ENCODE measurements at places on chromosomes 3 and 15.

DNA sequence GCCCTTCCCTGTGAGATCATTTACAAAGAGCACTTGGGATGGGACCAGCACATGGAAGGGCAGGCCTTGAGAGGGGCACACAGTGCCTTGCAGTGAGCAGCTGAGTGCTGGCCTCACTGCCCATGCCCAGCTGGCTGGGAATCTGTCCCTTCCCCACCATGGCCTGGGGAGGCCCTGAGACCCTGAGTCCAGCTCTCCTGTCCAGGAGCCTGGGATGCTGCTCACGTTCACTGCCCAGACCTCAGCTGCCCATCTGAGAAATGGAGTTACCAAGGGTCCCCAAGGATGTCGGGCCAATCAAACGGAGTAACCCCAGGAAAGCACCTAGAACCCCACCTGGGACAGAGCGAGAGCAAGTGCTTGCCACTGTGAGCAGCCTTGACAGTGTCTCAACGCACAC lies 35.6 kb downstream of the WNT7A start:
- no peak for DNase-seq

DNA sequence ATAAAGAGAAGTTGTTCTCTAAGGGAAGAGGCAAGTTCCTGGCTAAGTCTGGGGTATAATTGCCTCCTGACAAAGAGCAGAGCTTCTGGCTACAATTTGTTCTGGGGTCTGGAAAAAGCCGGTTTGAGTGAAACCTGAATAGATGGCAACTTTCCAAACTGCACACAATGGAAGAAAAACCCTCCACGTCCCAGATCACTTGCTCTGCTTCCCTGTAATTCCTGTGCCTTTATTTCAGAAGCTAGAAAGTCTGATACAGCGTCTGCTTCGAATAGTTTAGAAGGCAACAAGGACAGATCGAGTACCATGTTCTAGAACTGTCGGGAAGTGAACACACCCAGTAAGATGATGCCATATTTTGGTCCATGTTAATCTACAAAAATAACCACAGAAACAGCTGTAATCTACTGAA lies 1.6 kb upstream of the WDR82 start:
- no peak for DNase-seq

- no peak for DNase-seq
Measured at GRCh38 chr3:18018491-18019160, 276.2 kb upstream of the TBC1D5 start.

DNA sequence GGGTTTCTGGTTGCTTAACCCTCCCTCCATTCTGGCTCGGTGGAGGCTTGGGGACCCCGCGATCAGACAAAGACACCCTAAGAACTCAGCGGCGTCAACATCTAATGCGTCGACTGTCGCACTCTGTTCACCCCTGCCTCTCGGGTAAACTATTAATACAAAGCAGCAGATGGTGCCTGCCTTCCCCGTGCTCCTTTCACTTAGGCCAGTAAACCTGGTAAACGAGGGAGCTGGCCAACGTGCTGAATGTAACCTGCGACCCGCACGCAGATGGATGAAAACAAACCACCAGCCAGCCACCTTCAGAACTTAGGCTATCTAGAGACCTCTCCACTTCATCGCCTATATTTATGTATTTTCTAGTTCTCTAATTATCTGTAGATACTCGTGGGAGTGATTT lies 848 bp upstream of the CADPS start:
- DNase-seq, result peak; percentile 5

- DNase-seq, result no peak
Measured at GRCh38 chr3:26229801-26230200, 392.8 kb upstream of the LRRC3B start.

GRCh38 chr3:15743587-15744009 lies 54.2 kb downstream of the ANKRD28 start:
- no peak for DNase-seq

DNA sequence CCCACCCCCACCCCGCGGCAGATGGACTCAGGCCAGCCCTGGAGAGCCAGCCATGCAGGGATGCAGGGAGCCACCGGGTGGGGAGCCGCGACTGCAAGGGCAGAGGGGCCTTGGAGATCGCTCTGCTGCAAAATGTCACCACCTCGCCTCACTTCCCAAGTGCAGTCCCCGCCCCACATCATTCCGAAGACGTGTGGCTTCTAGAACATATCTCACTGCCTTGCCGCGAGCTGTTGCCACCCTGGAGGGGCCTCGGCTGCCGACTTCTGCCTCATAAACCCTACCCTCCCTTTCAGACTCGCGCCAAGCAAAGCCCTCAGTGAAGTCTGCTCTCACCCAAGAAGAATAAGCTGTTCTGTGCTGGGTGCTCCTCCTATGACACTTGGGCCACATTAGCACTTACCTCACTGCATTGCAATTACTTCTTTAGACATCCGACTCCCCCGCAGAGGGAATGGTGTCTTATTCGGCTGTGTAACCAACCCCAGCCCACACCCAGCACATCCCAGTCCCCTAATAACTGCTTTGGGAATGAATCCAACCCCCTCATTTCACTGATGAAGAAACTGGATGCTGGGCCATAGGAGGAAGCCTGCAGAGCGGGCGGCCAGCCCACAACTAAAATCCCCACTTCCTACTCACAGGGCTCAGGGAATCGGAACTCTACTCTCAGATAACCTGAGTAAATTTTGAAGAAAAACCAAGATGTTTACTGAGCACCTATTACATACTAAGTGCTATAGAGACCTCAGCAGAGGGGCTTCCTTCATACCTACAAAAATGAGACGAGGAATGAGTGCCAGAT lies 8.6 kb downstream of the TLE3 start:
- no peak for DNase-seq

DNA sequence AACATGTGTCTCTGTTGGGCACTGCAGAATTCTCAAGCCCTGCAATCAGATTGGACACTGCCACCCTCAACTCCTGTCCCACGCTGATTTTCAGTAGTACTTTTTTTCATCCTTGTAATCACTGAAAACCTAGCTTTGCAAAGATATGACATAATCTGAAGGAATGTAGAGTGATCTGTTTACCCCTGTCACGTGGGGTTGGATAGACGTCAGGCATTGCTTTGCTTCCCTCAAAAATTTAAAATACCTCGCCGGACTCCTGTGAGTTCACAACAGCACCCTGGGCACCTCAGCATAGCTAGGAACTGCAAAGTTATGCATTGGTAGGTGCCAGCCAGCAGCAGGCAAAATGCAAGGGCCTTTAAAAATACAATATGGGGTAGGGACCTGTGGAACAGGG lies 71.1 kb upstream of the OXTR start:
- no peak for DNase-seq

DNA sequence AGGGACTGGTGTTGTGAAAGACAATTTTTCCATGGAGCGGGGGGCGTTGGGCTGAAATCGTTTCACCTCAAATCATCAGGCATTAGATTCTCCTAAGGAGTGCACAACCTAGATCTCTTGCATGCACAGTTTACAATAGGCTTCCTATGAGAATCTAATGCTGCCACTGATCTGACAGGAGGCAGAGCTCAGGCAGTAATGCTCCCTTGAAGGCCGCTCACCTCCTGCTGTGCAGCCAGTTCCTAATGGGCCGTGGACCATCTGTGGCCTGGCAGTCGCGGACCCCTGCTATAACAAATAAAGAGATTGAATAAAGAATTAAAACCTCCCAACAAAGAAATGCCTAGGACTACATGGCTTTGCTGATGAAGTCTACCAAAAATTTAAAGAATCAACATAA lies 25.3 kb upstream of the ANKRD28 start:
- no peak for DNase-seq

DNA sequence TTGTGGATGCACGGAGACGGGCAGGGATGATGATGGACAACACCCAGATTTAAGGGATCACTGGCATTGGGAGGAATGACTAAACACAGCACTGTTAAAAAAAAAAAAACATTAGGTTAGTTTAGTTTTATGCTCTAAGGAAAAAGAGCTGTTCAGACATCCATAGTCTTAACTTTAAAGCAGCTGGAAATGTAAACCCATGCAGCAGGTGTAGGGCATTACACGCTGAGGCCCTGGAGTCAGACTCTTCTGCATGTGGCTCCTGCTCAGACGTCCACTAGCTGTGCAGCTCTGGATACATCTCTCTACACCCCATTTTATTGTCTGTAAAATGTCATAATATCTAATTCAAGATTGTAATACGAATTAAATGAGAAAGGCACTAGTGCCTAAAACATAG lies 191.8 kb upstream of the RASGRP1 start:
- no peak for DNase-seq

GRCh38 chr15:75112278-75112847 lies 89.0 kb downstream of the PPCDC start:
- no peak for DNase-seq

DNA sequence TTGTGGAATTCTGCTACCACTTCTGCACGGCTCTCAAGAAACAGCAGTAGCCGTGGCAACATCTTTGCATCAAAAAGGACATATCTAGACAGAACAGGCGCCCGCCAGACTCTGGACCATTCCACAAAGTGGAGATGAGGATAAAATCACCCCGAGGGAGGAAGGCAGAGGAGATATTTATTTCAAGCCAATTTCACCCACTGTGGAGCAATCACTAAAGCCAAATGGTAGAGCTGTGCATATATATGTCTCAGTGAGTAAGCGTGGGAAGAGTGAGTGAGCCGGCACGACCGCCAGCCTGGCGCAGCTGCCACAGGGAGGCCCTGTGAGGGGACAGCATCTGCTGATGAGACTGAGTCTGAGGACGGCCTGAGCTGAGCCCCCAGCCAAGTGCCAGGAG lies 111.3 kb downstream of the MEGF11 start:
- no peak for DNase-seq

DNA sequence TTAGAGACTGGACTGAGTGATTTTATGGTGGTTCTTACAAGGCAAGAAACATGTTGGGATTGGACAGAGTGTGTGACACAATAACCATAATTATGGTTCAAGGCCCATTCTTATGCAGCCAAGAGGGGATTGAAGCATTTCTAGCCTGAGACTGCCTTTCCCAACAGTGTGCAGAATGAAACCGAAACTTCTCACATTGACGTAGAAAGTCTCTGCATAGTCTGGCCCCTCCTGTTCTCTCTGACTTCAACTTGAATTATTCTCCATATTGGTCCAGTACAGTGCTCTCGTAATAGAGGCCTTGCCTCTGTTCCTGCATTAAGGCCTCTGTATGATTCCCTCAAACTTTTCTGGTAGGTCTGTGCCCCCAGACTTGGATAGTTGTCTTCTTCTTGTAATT lies 138.3 kb downstream of the DIPK2A start:
- DNase-seq, result peak; percentile 25

DNA sequence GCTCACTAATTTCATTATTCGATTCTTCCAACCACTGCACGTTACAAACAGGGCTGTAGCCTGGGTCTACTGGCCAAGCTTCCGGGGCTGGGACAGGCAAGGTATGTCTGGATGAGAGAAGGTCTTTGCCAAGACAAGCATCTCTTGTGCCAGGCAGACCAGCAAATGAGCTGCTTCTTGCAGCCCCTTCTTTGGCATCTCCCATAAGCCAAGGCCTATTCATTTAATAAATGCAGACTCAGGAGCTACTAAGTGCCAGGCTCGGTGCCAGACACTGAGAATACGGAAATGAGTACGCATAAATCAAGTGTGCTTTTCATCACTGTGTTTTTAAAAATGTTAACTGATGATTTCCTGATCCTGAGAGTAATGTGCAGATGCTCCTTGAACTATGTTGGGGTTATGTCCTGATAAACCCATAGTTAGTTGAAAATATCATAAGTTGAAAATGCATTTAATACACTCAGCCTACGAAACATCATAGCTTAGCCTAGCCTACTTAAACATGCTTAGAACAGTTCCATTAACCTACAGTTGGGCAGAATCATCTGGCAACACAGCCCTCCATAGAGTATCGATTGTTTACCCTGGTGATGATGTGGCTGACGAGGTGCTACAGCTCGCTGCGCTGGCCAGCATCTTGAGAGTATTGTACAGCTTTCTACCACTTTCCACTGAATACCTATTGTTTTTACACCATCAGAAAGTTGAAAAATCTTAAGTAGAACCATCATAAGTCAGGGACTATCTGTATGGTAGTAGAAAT lies 135.0 kb upstream of the CTDSPL start:
- DNase-seq, result no peak

DNA sequence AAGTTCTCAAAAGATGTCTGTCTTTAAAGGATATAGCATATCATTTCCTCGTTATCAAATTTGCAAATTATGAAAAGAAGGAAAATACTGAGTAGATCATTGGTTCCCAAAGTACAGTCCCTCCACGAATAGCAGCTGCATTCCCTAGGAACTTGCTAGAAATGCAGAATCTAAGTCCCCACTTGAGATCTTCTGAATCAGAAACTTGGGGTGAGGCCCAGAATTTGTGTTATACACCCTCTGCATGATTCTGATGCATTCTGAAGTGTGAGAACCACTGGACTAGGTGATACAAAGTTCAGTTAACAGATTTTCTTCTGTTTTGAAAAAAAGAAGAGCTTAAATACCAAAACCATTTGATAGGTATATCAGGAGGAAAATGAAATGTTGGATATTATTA lies 77.1 kb downstream of the SLC25A26 start:
- no peak for DNase-seq

GRCh38 chr3:32945136-32945535 lies 6.3 kb upstream of the CCR4 start:
- no peak for DNase-seq

- DNase-seq, result no peak
Measured at GRCh38 chr15:64847876-64848716, 6.4 kb downstream of the PLEKHO2 start.

GRCh38 chr3:29853841-29854397 lies 573.0 kb downstream of the RBMS3 start:
- no peak for DNase-seq

DNA sequence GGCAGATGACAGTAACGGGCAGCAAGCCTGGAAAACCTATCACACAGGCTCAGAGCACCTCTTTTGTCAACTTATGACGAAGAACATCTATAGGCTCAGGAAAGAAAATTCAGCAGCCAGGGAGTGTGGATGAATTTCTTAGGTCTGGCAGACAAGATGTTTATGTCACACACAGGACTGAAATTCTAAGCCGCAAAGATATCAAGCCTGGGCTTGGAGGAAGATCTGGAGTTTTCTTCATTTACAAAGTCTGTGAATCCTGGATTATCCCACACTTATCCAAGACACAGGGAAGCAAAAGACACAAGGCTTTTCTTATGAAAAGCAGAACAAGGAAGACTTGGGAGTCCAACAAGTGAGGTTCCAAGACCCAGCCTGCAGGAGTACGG lies 23.4 kb upstream of the CHCHD6 start:
- DNase-seq, result no peak

DNA sequence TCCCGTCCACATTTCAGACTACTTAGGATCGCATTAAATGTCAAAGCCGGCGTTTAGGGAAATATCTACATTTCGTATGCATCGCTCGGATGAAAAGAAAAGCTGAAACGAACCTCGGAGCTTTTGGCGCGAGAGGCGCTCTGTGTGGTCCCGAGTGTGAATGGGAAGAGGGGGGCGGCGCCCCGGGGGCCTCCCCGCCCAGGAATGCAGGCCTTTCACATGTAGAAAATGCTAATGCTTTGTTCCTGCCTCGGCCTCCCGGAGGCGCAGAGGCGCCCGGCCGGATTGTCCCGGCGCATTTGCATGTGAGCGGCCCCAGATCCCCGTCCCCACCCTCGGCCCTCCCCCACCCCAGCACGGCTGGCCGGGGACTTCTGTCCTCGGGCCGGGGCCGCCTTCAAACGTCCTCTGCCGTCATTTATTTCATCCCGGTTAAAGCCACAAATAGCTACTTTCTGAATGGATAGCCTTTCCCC lies 37.0 kb upstream of the TRIM71 start:
- DNase-seq, result no peak
